Mesothelial cell of epicardium (in vitro differentiated cells): ENCODE measurements at places on chromosomes 2 and 18.

GRCh38 chr2:31300309-31300708, 66.4 kb downstream of the EHD3 start:
- no peak overlapping the region for H3K4me3 ChIP-seq
- no peaks in the 10 kb centered on the region for H3K27me3 ChIP-seq
- H3K36me3 ChIP-seq = no peaks in the 10 kb centered on the region
- DNase-seq = no peak
- peaks cover 28% of the 10 kb centered on the region for H3K4me1 ChIP-seq
- no peak overlapping the region for H3K27ac ChIP-seq

DNA sequence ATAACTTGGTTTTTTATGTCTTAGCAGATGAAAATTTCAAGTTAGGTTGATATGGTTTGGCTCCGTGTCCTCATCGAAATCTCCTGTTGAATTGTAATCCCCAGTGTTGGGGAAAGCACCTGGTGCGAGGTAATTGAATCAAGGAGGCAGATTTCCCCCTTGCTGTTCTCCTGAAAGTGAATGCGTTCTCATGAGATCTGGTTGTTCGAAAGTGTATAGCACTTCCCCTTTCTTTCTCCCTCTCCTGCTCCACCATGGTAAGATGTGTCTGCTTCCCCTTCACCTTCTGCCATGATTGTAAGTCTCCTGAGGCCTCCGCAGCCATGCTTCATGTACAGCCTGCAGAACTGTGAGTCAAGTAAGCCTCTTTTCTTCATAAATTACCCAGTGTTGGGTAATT, 242.1 kb upstream of the TNP1 start:
- H3K27ac ChIP-seq = no peak overlapping the region
- no peaks in the 10 kb centered on the region for H3K36me3 ChIP-seq
- no peak for DNase-seq
- peaks cover 8% of the 10 kb centered on the region for H3K4me1 ChIP-seq

GRCh38 chr2:66439812-66440542, 5.1 kb downstream of the MEIS1 start:
- no peak for DNase-seq
- peak overlapping the region; percentile 88 for H3K4me3 ChIP-seq
- peak overlapping the region; percentile 100 for H3K27ac ChIP-seq
- peaks cover 59% of the 10 kb centered on the region for H3K36me3 ChIP-seq
- H3K4me1 ChIP-seq = peaks cover 50% of the 10 kb centered on the region

DNA sequence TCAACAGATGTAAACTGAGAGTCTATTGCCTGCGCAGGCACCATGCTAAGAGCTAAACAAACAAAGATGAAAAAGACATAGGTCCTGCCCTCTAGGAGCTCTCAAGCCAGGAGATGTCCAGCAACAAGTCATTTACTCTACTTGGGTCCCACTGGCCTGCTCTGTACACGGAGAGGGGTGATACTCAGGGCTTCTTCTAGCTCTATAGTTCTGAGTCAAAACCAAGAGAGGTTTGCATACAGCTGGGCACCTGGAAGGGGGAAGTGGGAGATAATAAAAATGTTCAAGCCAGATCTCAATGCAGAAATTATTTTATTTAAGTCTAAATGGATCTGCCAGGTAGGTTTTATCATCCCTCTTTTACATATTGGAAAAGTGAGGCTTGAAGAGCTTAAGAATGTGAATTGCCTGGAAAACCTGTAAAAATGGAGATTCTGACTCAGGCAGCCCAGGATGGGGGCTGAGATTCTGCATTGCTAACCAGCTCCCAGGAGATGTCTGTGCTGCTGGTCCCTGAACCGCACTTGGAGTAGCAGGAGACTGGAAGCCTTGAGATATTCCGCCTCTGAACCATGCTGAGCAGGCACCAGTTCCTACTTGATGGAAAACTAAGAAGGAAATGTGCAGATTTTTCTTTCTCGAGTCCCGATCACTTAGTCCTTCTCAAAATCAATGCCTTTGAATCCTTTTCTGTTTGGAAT, 201.1 kb downstream of the PRKCE start:
- no peak for DNase-seq
- peaks cover 3% of the 10 kb centered on the region for H3K36me3 ChIP-seq
- peaks cover 10% of the 10 kb centered on the region for H3K4me1 ChIP-seq
- H3K27ac ChIP-seq = no peak overlapping the region

- H3K4me3 ChIP-seq = no peak overlapping the region
These were observed 20.5 kb downstream of the RND3 start for GRCh38 chr2:150466741-150467620.

GRCh38 chr2:98501223-98501622, 56.6 kb downstream of the INPP4A start:
- H3K4me3 ChIP-seq = no peak overlapping the region
- peaks cover 16% of the 10 kb centered on the region for H3K36me3 ChIP-seq

DNA sequence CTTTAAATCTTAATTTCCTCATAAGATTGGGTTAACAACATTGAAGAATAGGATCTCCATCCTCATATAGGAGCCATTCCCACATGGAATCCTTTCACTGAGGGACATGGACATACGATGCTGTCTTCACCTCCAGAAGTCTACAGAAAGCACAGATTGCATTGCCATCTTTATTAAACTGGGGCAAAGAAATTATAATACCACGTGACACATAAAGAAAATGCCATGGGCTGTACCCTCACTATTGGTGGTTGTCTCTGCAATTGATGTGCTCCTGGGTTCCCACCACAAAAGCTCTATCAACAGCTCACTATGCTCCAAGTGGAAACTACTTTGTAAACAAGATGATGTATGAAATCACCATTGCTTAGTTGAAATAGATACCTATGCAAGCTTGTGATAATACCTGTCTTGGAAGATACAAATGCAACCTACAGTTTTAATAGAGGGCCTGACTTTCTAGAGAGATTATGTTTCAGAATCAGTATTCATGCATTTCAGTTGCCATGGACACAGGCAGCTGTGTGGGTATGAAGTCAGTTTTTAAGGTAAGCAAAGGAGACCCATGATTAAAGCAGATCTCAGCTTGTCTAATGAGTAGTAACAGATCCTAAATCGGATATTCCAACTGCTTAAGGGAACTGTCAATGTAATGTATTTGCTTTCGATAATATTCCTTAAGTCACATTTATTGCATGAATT, 337.0 kb downstream of the RAD51AP2 start:
- peaks cover 6% of the 10 kb centered on the region for H3K27me3 ChIP-seq
- no peak for DNase-seq
- no peak overlapping the region for H3K27ac ChIP-seq
- no peaks in the 10 kb centered on the region for H3K36me3 ChIP-seq
- no peaks in the 10 kb centered on the region for H3K4me1 ChIP-seq

GRCh38 chr18:75869162-75869561, 441.7 kb upstream of the SMIM21 start:
- H3K27ac ChIP-seq = peak overlapping the region; percentile 88
- no peak overlapping the region for H3K4me3 ChIP-seq

GRCh38 chr2:109256921-109257320, 127.9 kb downstream of the SH3RF3 start:
- H3K27ac ChIP-seq = no peak overlapping the region
- no peak overlapping the region for H3K4me3 ChIP-seq
- H3K4me1 ChIP-seq = no peaks in the 10 kb centered on the region
- H3K36me3 ChIP-seq = no peaks in the 10 kb centered on the region
- peaks cover 8% of the 10 kb centered on the region for H3K27me3 ChIP-seq

DNA sequence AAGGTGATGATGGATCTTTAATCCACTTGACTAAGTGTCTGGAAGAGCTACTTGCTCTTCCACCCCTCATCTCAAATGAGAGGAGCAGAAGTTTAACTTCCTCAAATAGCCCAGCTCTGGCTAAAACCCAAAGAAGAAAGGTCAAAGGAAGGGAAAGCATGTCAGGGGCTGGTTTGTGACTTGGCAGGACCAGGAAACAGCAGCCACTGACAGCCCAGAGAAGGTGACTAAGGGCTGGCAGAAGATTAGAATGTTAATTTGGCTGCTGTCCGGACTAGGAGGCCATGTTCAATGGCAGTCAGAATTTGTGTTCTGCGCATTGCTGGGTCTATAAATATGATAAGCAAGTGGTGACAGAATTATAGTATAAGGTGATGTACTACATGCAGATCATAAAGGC, 386.2 kb downstream of the SETBP1 start:
- no peak overlapping the region for H3K4me3 ChIP-seq
- peaks cover 22% of the 10 kb centered on the region for H3K36me3 ChIP-seq
- peaks cover 12% of the 10 kb centered on the region for H3K4me1 ChIP-seq
- no peak overlapping the region for H3K27ac ChIP-seq

DNA sequence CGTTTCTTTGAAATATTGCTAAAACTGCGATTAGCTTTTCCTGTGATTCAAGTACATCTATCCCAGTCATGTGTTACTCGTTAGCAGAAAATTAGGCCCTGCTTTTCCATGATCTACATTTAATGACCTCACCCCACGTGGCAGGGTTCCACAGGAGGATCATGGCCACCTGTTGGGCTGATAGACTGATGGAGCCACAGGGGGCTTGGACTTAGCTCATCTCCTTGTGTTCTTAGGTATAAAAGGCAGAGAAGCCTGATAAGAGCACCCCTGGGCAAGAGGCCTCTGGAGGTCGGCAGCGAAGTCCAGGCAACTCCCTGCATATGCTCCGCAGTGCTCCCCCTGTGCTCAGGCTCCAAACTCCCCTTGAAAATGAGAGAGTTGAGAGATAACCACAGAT, 12.9 kb downstream of the FZD7 start:
- H3K27ac ChIP-seq = peak overlapping the region; percentile 7
- no peaks in the 10 kb centered on the region for H3K27me3 ChIP-seq
- H3K36me3 ChIP-seq = no peaks in the 10 kb centered on the region
- DNase-seq = no peak

- no peak overlapping the region for H3K27ac ChIP-seq
- H3K4me1 ChIP-seq = no peaks in the 10 kb centered on the region
- DNase-seq = no peak
- H3K36me3 ChIP-seq = peaks cover 5% of the 10 kb centered on the region
- no peak overlapping the region for H3K4me3 ChIP-seq
These were observed 68.0 kb upstream of the PSME4 start for GRCh38 chr2:54038835-54039234.

DNA sequence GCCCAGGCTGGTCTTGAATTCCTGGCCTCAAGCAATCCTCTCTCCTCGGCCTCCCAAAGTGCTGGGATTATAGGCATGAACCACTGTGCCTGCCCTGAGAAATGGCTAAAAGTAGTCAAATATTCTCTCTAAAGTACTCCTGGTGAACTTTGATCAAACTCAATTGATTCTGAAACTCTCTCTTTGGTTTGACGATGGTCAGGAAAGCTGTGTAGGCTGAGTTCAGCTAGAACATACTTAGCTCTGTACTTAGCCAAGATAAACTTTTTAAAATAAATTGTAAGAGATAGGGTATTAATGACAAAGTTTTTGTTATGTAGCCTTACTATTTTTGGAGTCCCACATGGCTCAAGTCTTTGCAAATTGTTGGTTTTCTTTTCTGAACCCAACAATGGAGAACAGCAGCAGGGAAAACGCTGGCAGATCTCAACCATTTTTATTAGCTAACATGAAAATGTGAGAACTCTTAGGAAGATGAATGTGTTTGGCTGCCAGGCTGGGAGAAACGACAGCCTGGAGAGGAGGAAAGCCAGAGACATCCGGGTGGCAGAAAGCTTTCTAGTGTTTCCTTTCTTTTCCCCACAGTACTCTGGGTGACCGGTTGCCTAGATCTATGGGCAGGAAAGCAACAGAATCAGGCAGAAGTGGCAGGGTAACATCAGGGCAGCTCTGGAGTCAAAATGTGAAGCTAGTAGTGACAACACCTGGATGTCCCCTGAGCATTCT, 193.0 kb upstream of the LHCGR start:
- H3K4me1 ChIP-seq = peaks cover 26% of the 10 kb centered on the region
- no peaks in the 10 kb centered on the region for H3K27me3 ChIP-seq
- H3K36me3 ChIP-seq = no peaks in the 10 kb centered on the region
- DNase-seq = no peak
- no peak overlapping the region for H3K27ac ChIP-seq

DNA sequence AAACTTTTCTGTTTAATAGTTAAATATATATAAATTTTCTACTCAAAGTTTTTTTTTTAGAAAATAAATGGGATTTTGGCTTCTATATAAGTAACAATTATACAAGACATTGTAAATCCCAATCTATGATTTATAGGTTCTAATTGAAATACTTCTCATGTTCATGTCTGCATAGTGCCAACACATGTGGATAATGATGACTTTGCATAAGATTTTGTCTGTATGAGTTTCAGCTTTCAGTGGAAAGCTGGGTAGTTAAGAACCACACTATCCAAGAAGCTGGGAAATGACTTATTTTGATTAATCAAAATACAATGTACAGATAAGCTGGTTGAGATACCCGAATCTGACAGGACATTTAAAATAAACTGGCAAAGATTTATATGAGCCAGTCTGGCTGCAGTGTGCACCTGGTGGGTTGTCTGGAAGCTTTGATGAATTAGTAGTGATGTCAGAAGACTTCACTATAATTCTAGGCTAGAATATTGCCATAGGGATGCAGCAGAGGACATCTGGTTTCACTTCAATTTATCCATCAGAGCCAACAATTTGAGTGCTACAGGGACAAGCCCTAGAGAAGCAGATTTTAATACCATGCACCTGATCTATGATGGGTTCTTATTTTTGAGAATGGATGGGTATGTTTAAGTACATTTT, 45.4 kb downstream of the EML6 start:
- peaks cover 3% of the 10 kb centered on the region for H3K4me1 ChIP-seq
- H3K27ac ChIP-seq = no peak overlapping the region
- H3K36me3 ChIP-seq = no peaks in the 10 kb centered on the region
- H3K4me3 ChIP-seq = no peak overlapping the region
- H3K27me3 ChIP-seq = no peaks in the 10 kb centered on the region
- DNase-seq = no peak
